ENCODE measurements at places on chromosomes 11 and 22.
A peak's percentile ranks its signal among the peaks of the same experiment; 100 is the strongest.

- no peak for DNase-seq
These were observed 7.8 kb upstream of the POLR3H start for GRCh38 chr22:41551877-41552582.

- no peak for DNase-seq
These were observed 43.7 kb upstream of the ISX start for GRCh38 chr22:35022291-35022690.

DNA sequence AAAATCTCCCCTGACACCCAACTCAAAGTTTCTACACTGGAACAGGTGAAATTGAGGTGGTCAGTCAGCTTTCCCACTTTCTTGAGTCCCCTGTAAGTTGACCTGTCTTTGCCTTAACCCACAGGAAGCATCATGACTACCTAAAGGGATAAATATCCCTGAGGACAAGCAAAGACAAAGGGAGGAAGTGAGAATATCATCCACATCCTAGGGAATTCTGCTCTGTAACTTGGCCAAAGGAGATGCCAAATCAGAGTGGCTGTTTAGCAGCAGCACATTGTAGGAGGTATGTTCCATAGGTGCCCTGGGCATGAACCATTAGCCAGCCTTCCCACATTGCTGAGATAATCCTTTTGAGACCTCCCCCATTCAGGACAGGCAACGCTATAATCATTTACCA lies 40.9 kb upstream of the MRPL17 start:
- no peak for DNase-seq

DNA sequence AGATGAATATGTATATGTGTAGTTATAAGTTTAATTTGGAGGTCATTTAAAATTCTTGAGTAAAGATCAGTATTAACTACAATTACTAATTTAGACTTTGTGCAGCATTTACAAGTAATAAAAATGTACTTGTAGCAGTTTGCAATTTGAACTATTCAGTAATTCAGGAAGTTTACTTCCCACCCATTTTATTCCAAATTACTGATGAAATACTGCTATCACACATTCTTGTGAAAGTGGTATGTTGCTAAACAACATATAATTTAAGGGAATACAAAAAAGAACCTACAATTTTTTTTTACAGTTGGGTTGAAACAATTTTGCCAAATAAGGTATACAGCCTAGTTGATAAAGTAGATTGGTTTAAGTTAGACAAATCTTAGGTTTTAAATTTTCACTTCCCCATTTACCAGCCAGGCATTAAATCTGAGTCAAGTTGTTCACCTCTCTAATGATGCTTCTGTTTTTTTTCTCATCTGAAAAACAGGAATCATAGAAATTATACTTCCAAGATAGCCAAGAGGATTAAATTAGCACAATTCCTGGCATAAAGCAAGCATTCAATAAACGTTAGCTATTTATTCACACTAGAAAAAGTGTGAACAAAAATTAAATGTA lies 45.3 kb downstream of the ZBTB44 start:
- no peak for DNase-seq

- DNase-seq, result no peak
These were observed 67.2 kb downstream of the SPATA19 start for GRCh38 chr11:133778161-133778560.

DNA sequence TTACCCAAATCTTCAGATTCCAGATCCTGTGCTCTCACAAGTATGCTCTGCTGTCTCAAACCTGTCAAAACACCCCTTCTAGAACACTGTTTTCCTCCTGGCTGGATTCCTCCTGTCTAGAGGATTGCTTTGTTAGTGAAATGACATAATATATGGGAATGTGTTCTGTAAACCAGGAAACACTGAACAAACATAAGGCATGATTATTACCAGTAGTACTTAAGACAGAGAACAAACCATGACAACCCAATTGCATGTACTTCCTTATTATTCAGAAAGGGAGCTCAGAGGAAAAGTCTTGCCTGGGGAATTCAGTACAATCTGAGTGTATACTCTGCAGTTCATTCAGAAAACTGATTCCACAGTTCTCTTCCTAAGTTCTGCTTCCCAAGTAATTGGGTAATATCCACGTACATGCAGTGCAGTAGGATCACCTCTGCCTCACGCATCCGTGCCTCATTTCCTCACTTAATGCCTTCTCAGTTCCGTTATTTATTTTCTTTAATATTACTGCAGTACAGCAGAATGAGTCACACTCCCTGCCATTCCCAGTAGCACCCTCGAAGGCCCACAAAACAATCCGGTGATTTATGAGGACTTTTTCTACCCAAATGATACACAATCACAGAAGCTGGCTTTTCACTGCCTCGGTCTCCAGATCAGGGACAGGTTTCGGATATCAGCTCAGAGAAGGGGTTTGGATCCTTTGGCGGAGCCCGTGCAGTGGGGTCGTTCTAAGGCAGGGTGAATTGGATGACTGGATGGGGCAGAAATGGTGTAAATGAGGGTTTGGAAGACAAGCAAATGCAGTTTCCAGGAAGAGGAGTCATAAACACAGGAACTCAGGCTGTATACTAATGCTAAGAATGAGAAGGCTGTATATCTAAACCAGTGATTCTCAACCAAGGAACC lies 896.9 kb downstream of the KCNA4 start:
- peak; percentile 95 for DNase-seq

DNA sequence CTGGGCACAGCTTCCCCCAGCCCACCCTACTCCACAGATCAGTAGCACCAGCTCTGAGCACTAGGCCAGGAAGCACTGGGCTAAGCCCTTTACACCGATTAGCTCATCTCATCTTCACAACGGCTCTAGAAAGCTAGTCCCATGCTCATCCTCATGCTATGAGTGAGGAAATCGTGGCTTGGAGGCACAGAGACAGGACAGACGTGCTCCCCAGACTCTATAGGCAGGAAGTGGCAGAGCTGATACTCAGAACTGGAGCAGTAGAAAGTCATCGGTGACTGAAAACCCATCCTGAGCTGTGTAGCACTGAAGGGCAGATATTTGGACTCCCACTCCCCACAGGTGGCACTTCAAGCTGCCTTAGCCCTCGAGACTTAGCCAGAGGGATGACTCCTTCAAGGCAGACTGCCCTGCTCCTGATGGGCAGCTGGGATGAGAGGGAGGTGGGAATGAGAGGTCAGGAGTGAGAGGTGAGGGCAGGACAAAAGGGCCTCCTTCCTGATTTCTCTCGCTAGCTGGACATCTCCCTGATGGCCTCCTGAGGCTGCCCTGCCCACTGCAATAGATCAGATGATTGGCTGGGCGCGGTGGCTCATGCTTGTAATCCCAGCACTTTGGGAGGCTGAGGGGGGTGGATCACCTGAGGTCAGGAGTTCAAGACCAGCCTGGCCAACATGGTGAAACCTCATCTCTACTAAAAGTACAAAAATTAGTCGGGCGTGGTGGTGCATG lies 9.7 kb downstream of the CD5 start:
- no peak for DNase-seq

- no peak for DNase-seq
These were observed 548.1 kb downstream of the CNTN5 start for GRCh38 chr11:99568808-99569207.

DNA sequence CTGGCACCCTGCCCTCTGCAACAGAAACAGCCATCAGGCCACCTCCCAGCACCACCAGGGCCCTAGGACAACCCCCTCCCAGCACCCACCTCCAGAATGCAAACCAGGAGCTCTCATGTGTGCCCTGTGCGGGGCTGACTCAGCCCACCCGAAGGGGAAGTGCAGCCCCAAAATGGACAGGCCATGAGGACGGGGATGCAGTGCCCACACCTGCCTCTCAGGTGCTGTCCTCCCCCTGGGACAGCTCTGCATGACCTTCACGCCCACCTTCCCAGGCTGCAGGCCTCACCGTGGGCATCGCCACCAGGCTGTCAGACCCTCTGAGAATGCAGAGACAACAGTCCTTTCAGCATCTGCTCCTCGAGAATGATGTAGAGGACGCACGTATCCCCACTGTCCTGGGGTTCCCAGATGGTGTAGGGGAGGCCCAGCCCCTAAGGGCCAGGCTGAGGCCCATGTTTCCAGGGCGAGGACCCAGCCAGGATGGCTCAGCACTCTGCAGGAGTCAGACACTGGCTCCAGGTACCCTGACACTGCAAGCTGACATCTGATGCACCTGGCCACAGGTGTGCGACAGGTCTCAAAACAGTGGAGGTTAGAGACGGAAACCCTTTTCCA lies 13.5 kb downstream of the MOB2 start:
- DNase-seq, result no peak

DNA sequence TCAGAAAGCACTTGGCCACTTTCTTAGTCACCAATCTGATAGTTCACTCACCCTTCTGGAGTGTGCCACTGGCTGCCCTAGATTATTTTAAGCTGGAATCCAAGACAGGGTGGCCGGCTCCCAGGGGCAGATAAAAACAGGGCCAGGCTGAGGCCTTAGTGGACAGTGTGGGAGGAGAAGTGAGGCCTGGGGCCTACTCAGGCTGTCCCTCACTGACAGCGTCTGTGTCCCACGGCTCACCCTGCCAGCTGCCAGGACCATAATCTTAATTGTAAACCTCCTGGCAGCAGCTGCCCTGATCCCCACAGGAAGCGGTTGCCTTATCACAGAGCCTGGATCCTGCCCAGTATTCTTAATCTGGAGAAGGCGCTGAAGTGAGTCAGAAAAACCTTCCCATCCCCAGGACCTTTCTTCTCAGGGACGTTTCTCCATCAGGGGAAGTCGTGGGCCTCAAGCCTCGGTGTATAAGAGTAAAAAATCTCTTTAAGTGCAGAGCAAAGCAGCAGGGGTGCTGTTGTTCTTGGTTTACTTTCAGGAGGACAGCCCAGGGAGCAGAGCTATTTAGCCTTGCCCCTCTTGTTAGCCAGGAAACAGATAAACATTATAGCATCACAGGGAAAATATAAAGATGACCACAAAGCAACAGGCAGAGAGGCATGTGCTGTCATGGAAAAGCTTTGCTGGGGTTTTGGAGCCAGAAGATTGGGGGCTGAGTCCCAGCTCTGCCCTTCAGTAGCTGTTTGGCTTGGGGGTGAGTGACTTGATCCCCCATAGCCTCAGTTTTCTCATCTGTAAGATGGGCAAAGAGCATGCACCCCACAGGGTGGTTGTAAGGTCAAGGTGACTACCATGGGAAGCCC lies 39.6 kb downstream of the TSPAN18 start:
- DNase-seq, result peak; percentile 93

DNA sequence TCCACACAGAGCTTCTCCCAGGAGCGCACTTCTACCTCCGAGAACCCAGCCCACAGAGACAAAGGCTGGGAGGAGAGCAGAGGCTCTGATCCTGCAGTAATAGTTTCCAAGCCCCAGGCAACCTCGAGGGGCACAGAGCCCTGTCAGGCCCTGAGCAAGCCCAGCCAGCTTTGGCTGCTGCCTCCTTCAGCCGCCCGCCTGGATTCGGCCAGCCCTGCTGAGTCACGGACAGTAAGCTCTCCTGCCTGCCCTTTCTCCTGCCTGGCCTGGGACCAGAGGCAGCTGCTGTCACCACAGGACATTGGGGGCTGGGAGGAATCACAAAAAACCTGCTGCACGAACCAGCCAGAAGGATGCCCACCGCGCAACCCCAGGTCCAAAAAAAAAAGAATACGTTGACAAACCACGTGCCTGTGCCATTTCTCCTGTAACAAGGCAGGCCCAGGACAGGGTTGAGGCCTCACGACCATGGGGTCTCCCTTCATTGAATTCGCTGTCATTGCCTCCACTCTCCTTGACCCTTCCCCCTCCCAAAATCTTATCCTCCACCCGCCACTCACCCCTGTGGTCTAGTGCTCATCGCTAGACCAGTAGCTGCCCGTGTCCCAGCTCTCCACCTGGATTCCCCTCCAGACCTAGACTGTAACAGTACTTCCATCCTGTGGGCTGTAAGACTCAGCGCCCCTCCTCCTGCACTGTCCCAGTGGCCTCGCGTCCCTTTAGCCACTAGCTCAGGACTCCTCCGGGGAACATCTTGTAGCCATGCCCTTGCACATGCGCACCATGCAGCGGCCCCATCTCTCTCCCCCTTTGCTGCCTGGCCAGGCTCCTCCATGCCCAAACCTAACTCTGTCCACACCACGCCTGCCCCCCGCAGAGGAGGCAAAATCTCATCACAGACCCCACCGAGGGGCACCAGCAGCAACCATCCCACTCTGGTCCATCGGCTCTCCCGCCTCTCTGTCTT lies 7.4 kb upstream of the SLC22A12 start:
- no peak for DNase-seq

GRCh38 chr22:37797874-37798500 lies 9.7 kb upstream of the GCAT start:
- DNase-seq, result no peak

- no peak for DNase-seq
These were observed 2.3 kb upstream of the TIRAP start for GRCh38 chr11:126280595-126280994.

GRCh38 chr11:115065830-115066664 lies 387.7 kb downstream of the NXPE2 start:
- no peak for DNase-seq

DNA sequence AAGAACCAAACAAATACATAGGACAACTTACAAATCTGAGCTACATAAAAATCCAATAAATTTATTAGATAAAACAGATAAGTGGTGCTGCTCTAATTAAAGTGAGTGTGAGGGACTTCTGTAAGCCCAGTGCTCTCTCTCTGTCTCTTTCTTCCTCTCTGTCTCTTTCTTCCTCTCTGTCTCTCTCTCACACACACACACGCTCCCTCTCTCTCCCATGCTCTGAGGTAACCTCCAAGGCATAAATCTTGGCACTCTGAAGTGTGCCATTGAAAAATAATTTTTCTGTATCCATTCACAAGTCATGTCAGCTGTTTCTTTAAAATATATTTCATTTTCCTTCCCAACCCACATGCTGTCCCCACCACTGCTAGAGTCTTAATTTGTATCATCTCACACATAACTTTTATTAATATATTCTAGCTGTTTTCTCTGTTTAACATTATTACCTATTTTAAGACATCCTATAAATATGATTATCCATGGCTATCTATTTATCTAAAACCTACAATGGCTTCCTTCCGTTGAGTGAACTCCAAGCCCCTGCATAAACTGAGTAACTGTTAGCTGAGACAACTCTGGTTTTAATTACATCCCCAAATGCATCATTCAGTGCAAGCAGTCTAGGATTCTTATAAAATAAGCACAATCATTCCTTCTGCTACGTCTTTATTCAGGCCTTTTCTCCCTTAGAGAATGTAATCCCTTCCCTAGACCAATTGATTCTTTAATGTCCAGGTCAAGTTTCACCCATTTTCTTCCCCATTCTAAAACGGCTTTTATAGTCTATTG lies 57.4 kb upstream of the SLC5A12 start:
- no peak for DNase-seq

DNA sequence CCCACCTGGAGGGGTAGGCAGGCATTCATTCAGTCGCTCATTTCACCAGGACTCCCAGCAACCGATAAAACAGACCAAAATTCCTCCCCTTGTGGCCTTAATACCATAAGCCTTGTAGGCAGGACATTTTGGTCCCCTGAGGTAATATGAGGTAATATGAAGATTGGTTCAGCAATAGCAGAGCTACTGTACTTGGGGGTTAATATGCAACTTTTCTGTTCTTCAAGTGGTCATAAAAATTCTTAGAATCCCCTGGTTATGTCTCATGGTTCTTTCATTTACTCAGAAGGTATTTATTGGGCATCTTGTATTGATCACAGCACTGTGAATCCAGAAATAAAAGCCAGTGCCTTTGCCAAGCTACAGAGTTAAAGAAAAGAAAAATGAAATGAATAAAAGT lies 29.8 kb downstream of the SHISA8 start:
- no peak for DNase-seq

Data from astrocyte of the spinal cord (primary cell).